Ascending aorta (tissue), 2 donors: ENCODE measurements at places on chromosomes 2 and 18.
A peak's percentile ranks its signal among the peaks of the same experiment; 100 is the strongest.

- DNase-seq, result no peak
These were observed 59.0 kb downstream of the SDC1 start for GRCh38 chr2:20165677-20166509.

GRCh38 chr2:100012561-100012960 is 129.8 kb downstream of the AFF3 start:
- no peak for DNase-seq

DNA sequence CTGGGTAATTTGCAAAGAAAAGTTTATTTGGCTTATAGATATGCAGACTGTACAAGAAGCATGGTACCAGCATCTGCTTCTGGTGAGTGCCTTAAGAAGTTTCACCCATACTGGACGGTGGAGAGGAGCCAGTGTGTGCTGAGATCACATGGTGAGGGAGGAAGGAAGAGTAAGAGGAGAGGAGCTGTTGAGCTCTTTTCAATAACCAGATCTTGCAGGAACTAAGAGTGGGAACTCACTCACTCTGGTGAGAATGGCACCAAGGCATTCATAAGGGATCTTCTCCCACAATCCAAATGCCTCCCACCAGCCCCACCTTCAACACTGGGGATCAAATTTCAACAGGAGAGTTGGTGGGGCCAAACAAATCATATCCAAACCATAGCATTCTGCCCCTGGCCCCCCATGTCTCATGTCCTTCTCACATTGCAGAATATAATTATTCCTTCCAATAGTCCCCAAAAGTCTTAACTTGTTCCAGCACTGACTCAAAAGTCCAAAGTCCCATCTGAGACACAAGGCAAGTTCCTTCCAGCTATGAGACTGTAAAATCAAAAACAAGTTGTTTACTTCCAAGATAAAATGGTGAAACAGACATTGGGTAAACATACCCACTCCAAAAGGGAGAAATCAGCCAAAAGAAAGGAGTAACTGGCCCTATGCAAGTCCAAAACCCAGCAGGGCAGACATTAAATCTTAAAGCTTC is 11.7 kb upstream of the TMEM37 start:
- peak; percentile 31 for DNase-seq

DNA sequence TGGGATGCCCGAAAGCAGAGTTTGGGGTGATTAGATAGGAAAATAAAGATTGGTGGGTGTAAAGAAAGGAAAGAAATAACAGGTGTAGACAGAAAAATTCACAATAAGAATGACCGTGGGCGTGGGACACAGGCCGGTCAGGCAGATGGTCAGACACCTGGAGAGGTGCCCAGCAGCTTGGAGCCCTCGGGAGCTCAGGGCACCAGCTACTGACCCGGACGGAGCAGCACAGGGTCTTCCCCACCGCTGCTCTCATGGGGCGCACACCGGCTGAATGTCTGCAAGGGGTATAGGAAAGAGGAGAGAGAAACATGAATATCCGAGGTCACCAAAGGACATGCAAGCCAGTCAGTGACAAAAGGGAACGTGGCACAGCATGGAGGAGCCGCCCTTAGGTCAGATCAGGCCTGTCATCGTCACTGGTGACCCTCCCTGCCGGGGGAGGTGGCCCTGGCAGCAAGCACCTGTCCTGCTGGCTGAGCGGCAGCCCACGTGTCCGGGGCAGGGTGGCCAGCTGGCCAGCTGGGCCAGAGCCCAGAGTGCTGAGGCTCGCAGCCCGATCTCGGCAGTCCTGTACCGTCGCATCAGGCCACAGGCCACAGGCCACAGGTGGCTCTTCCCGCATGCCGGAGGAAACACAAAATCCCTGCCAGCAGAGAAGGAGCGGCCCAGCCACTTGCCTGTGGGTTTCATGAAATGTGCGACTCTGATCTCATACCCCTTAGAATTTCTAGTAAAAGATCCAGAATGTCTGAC is 112.0 kb upstream of the NDUFV2 start:
- no peak for DNase-seq

DNA sequence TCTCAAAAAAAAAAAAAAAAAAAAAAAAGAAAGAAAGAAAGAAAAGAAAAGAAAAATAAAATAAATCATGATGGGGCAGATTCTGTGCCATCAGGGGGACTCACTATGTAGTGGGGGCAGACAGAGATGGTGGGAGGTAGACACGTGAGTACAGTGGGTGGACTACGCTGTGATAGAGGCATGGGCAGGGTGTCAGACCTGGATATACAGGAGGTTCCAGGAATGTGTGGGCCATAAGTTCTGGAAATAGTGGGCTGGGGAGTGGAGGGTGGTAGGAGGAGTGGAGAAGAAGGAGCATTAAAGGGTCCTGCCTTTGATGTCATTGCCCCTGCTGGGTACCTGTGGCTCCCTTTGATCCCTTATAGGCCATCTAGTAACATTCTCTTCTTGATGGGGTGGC is 8.8 kb upstream of the WNT6 start:
- DNase-seq, result peak; percentile 38

- DNase-seq, result no peak
These were observed 343.6 kb downstream of the TGIF1 start for GRCh38 chr18:3793545-3793944.

GRCh38 chr2:15120631-15121030 is 440.5 kb downstream of the NBAS start:
- DNase-seq, result no peak

GRCh38 chr2:127165539-127165935 is 54.6 kb downstream of the CYP27C1 start:
- no peak for DNase-seq

DNA sequence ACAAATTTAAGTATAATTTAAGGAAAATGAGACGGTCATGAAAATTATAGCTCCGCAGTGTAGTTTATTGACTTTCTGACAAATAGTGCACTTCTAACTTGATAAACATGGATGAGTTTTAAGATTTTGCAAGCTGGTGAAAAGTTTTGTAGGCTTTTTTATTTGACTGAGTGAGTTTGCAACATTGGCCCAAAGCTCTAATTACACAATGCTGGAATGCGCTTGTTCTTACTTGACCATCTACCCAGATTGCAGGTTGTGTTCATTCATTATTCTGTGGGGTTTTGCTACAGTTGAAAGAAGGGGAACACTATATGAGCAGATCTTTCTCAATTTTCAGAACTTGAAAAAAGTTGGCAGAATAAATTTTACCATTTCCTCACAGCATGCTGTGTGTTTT is 13.5 kb downstream of the SPOPL start:
- no peak for DNase-seq

- no peak for DNase-seq
These were observed 190.4 kb downstream of the PRKCE start for GRCh38 chr2:45841752-45842407.

- no peak for DNase-seq
These were observed 274.5 kb downstream of the DSEL start for GRCh38 chr18:67242001-67242400.
